Hippocampal formation (tissue), 2 donors: ENCODE measurements at places on chromosomes 16 and 17.

- no peak for DNase-seq
These were observed 52.4 kb upstream of the ALOX12 start for GRCh38 chr17:6943406-6943805.

GRCh38 chr17:34177642-34178041, 77.4 kb upstream of the CCL2 start:
- no peak for DNase-seq

- DNase-seq, result no peak
These were observed 46.3 kb downstream of the SNX11 start for GRCh38 chr17:48153691-48154358.

GRCh38 chr17:29146369-29146972, 33.7 kb downstream of the MYO18A start:
- DNase-seq, result no peak

- no peak for DNase-seq
These were observed 314.5 kb downstream of the SEC14L1 start for GRCh38 chr17:77455111-77455890.

GRCh38 chr16:27245276-27246172, 23.0 kb downstream of the NSMCE1 start:
- DNase-seq, result no peak

- no peak for DNase-seq
These were observed 91.8 kb downstream of the YPEL2 start for GRCh38 chr17:59423137-59423724.

DNA sequence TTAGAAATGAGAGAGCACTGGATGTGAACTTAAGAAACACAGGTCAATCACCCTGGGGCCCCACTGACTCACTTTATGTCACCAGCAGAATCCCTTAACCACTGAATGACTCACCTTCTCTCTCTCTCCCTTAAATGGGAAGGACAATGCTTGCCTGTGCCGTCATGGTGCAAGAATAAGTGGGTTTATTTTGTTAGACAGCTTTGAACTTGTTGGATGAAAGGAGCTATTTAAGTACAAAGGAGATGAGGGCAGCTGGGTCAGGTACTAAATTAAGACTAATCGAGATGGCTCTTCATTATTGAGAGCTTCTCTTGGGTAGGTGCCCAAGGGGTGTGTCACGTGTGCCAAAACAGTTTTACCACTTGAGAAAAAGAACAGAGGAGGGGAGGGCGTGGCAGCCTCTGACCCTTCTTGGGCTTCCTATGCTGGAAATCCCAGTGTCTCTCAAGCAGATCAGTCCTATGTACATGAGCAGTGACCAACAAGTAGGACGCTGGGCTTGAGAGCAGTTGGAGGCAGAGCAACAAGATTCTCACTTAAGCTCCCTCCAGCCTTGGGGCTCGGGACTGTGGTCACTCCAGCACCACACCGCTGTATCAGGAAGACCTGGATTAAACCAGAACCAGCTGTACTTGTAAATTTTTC, 6.7 kb upstream of the KRT31 start:
- DNase-seq, result no peak

GRCh38 chr17:1423456-1424135, 23.6 kb upstream of the YWHAE start:
- no peak for DNase-seq

GRCh38 chr16:11627822-11628457, 40.3 kb upstream of the SNN start:
- DNase-seq, result no peak

DNA sequence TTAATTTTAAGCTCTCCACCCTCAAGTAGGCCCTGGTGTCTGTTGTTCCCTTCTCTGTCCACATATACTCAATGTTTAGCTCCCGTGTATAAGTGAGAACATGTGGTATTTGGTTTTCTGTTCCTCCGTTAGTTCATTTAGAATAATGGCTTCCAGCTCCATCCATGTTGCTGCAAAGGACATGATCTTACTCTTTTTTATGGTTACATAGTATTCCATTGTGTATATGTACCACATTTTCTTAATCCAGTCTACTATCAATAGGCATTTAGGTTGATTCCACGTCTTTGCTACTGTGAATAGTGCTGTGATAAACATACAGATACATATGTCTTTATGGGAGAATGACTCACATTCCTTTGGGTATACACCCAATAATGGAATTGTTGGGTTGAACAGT, 111.4 kb upstream of the NACA2 start:
- no peak for DNase-seq

DNA sequence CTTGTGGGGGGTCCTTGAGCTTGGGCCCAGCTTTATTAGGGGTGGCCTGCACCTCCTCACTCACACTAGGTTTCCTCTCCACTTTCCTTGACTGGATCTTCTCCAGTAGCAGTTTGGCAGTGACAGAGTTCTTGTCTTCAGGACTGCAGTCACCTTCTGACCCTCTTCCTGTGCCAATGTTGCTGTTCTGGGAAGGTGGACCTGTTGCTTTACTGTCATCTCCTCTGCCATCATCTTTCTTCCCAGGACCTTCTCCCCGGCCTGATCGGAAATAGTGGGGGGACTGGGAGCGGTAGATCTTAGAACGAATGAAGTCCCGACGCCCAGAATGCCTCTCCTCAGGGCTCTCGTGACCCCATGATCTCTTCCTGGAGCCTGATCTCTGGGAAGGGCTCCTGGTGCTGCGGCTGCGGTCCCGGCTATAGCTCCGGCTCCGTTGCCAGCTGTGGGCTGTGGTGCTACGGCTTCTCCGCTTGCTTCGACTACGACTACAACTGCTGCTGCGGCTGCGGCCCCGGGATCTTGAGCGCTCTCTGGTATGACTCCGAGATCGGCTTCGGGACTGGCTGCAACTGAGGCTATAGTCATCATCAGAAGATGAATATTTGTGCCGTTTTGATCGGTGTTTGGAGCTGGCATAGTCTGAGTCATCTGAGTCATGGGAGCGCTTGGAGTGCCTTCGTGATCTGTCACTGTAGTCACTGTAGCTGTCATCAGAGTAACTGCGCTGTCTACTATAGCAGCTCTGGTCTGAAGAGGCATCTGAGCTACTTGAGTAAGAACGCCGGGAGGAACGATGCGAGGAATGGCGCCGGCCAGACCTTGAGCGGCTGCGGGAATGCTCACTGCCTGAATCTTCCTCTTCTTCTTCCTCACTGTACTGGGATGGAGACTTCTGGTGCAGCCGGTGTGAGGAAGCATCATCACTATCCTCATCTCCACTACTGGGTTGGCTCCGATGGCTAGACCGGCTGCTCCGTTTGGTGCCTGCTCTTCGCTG, 9.5 kb upstream of the ITGA2B start:
- DNase-seq, result no peak

GRCh38 chr17:42559075-42559474, 2.9 kb upstream of the COASY start:
- no peak for DNase-seq

DNA sequence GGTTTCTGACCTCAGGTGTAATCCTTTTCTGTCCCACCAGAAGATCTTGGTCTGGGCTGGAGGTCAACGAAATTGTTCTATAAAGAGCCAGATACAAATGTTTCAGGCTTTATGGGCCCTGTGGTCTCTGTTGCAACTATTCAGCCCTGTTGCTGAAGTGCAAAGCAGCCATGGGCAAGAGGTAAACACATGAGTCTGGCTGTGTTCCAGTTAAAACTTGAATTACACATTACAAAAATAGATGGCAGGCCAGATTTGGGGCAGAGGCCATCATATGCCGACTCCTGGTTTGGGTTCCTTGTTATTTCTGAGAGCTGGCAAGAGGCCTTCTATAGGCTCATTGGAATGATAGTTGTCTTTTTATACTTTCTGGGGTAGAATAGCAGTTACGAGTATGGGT, 114.4 kb downstream of the SDR42E1 start:
- DNase-seq, result no peak

DNA sequence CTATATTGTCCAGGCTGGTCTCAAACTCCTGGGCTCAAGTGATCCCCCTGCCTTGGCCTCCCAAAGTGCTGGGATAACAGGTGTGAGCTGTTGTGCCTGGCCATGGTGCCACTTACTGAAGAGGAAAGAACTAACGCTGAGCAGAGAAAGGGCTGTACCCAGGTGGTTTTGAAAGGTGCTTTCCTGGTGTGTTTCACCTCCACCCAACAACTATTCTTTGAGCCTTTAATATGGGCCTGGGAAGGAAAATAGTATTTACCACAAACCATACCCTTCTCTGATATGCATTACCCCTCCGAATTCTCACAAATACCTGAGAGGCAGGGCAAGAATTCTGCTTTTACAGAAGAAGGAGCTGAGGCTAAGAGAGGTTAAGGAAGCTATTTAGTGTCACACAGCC, 24.8 kb downstream of the KPNA2 start:
- no peak for DNase-seq

GRCh38 chr17:76309461-76309860, 1.4 kb upstream of the QRICH2 start:
- DNase-seq, result no peak

DNA sequence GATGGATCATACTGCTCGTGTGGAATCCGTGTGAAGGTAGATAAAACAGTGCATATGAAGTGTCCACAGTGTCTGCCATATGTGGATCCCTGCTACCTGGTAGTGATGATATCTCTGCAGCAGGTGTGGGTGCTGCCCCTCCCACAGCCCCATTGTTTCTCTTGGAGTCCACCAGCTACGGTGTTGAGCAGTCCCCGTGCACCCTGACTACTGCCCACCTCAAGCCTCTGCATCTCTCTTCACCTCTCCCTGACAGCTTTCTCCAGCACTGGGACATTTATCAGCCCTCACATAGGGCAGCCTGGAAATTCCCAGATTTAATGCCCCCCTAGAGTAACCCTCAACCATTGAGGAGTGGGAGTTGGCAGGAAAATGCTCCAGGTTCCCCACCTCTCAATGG, 244.7 kb downstream of the IRF8 start:
- DNase-seq, result no peak

DNA sequence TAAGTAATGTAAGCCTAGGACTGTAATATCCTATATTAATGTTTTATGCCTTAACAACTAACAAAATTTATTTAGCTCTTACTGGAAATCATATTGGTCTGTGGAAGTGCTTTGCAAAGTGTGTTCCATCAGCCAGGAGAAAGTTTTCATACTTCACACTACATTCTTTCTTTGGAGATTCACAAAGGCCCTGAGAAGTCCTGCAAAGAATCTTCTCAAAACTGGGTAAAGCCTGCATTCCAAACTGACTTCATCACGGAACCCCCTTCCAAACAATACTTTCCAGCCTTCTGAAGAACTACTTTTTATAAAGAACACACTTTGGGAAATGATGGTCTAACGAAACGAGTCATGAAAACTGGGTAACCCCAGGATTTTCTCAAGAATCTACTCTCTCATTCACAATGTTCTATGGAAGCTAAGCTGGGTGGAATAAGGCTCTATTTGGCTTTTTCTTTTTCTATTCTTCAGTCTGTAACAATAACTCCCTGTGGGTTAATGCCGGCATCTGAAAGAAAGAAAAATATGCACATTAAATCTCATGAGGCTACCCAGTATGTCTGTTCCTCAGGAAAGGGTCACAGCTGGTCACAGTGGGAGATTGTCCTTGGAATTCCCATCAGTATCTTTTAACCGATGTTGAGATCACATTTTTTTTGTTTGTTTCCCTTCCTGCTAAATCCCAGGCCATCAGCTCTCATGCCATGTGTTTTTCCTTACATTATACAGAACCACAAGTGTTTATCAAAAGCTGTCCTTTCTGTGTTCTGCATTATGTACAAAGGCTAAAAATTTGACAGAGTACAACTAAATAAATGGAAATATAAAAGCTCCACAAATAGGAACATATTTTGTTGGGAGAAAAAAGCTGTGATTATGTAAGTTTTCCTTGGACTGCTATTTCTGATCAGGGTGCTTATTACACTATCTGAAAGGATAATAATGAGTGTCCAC, 12.8 kb upstream of the AKAP1 start:
- no peak for DNase-seq

DNA sequence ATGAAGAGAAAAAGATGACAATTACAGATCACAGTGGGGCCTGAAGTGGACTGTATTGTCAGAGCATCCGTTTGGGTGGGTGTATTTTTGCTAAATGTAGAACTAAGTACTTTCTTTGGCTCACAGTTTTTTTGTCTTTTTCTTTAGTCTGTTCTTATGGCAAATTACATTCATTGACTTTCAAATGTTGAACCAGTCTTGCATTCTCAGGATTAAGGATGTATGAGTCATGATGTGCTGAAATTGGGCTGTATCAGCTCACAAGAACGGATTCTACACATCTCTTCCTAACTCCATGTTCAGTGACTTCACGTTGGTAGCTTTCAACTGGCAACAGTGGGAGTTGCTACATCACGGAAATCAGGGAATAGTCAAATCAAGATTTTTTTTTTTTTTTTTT, 66.5 kb downstream of the TEX2 start:
- DNase-seq, result no peak

GRCh38 chr17:79935197-79935885, 96.1 kb upstream of the CBX4 start:
- DNase-seq, result no peak

DNA sequence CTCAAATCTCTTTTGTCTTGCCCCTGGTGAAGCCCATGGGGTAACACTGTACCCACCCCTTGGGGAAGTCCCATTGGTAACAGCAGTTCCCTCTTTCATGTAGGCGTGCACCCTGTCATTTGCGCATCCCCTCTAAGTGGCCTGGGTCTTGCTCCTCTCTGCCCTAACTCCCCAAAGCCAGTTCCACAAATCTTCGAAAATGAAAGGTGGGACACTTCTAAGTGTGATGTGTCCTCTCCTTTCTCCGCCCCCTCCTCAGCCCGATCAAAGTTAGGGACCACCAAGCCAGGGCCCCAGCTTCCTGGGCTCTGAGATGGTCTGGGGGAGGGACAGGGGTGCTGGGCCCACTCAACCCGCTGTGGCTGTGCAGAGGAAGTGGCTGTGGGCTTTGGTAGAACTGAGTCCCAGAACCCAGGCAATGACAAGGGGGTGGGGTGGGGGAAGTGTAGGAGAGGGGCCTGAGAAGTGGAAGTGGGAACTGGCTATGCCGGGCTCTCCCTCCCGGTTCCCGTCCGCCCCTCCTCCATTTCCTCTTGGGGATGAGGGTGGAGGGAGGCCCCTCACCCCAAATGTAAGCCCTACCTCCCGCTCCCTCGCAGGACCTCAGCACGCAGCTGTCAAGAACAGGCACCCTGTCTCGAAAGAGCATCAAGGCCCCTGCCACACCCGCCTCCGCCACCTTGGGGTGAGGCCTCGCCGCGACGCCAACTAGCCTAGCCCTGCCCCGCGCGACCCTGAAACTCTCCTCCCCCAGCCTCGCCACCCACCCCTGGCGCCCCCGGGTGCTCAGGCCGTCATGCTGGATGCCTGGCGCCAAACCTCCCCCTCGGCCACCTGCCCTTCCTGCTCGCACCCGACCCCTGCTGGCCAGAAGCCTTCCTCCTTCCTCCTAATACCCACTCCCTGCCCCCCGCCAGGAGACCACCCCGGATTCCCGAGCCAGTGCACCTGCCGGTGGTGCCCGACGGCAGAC, 8.7 kb downstream of the ABI3 start:
- no peak for DNase-seq

GRCh38 chr17:70563281-70563820, 394.0 kb downstream of the KCNJ2 start:
- DNase-seq, result no peak

GRCh38 chr16:1416521-1416941, 2.0 kb upstream of the UNKL start:
- no peak for DNase-seq

GRCh38 chr16:9381905-9382304, 290.5 kb downstream of the HAPSTR1 start:
- DNase-seq, result no peak
